ENCODE measurements at places on chromosomes 1 and 21. TPM values are rescaled to one million over a fixed set of nuclear protein-coding genes. Genes with fewer than 3 reads are reported as not detected.

DNA sequence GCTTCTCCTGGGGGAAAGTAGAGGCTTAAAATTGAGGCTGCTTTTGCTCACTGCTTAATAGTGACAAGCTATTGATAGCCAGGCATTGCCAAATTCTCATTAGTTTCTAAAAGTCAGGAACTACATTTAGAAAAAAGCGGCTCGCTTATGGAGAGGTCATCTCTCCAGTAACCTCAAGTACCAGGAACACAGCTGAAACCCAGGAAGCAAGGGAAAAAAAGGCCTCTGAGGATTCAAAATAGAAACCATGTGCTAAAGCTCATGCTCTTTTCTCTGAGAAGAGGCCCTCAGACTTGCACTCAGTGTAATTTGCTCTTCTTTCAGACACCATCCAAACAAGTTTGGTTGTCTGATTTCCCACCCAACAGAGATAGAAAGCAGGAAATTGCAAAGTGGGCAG, 261.4 kb upstream of the USP25 start:
- no peak for DNase-seq

DNA sequence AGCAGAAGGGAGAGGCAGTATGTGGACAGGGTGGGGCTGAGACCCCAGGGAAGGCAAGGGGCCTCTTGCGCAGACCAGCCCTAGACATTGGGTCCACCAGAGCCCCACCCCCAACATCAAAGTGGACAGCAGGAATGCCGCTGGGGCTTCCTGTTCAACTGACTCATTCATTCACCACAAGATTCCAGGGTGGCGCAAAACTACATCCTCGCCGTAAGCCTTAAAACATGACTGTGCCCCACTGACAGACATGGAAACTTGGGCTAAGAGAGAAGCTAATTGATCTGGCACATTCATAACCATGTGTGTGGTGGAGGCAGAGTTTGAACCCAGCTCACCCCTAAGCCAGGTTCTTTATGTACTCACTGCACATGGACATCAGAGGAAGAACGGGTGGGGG, 14.0 kb downstream of the COL16A1 start:
- no peak for DNase-seq

DNA sequence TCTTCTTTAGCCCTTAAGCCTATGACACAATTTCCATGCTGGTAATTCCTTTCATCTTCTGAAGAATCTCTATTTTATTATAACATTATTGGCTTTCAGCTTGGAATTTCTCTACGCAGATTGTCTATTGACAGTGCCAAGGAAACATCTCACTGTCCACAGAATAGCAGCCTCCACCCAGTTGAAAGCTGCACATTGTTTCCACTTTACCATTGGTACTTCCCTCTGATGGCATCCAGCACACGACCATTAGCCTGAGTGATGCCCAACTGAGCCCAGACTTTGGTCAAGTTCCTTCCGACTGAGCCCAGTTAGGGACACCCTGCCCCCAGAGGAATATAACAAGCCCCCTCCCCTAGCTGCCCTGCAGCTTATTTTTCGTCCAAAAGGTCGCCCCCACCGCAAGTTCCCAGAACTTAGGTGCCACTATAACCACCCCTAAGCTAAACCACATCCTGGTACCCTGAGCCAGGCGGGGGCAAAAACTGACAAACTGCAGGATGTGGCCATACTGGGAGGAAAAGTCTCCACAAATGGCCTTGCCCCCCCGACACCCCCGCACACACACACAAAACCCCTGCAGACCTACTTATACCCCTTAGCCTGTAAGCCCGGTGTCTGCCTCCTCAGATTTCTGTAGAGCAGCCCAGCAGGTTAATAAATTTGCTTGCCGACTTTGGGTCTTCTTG, 13.2 kb downstream of the GBP5 start:
- DNase-seq = peak; percentile 22

DNA sequence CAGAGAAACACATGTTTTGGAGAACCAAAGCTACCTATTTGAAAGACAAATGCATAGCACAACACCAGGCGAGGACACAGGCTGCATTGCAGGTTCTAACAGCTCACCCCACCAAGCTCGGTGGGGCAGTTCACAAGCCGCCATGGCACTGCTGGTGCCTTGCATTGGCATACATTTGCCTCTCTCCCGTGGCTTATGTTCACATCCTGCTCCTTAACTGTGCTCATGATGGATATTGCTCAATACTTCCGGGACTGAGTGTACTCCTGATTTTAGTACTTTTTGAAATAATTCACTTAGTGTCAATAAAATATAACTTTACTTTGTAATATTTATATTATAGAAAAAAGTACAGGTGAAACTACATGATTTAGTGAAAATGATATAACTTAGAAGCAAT, 1187.4 kb upstream of the NCAM2 start:
- DNase-seq = no peak

- no peak for DNase-seq
Measured at GRCh38 chr1:207030522-207031009, 2.0 kb downstream of the C1orf116 start.

GRCh38 chr1:207917080-207917479, 6.2 kb upstream of the CD34 start:
- DNase-seq = no peak

DNA sequence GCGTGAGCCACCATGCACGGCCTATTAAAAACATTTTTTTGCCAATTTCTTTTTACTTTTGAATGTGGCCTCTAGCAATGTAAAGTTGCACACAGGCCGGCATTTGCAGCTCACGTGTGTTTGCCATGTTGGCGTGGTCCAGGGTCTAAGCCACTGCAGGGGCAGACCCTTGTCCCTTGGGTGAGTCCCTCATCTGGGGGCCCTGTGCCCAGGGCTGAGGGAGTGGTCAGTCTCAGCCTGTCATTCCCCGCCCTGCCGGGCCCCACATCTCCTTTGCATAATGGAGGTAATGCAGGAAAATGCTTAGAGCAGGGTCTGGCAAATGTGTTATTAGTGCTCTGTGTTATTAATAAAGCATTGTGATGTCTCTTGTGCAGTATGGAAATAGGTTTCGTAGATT, 16.9 kb downstream of the AGPAT3 start:
- DNase-seq = no peak

- no peak for DNase-seq
Measured at GRCh38 chr1:111252786-111253185, 25.3 kb downstream of the CHI3L2 start.

- DNase-seq = peak; percentile 16
Measured at GRCh38 chr1:174963529-174964125, 36.1 kb upstream of the CACYBP start.

- DNase-seq = no peak
Measured at GRCh38 chr1:2412773-2413494, 570 bp upstream of the PEX10 start.

DNA sequence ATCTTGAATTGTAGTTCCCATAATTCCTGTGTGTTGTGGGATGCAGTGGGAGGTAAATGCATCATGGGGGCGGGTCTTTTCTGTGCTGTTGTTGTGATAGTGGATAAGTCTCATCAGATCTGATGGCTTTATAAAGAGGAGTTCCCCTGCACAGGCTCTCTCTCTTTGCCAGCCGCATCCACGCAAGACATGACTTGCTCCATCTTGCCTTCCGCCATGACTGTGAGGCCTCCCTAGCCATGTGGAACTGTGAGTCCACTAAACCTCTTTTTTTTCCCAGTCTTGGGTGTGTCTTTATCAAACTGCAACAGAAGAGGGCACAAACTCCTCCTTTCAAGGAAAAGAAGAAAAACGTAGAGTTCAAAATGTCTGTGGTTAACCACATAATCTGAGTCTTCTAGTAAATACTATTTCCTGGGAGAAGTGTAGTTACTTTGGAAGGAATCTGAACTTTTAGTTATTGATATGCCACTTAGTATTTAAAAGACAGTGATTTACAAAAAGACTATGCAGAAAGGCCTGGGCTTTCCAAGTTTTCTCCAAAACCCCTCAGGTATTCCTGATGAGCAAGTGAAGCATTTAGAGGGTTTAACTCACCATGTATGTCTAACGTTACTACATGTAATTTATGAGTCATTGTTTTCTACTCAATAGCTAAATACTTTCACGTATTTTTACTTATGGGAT, 10.0 kb downstream of the ADAMTS1 start:
- DNase-seq = no peak

DNA sequence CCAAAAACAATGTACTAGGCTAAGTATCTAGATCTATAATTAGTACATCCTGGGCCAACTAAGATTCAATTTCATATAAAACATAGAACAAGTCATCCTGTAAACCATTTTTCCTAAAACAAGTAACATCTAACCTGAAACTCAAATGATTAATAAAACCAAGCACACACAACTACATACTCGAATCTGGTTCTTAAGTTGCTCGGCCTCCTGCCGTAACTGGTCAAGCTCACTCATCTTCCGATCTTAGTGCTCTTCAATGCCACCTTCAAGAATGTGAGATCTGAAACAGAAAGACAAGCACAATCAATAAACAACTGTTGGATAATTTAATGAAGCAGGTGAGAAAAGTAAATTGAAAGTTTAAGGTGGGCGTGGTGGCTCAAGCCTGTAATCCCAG, 46.9 kb upstream of the NADK start:
- DNase-seq = no peak

GRCh38 chr1:157399343-157399983, 152.9 kb downstream of the FCRL5 start:
- DNase-seq = no peak

GRCh38 chr1:84259376-84259775, 42.1 kb upstream of the SAMD13 start:
- no peak for DNase-seq

GRCh38 chr1:108117237-108117636, 82.9 kb downstream of the SLC25A24 start:
- no peak for DNase-seq

DNA sequence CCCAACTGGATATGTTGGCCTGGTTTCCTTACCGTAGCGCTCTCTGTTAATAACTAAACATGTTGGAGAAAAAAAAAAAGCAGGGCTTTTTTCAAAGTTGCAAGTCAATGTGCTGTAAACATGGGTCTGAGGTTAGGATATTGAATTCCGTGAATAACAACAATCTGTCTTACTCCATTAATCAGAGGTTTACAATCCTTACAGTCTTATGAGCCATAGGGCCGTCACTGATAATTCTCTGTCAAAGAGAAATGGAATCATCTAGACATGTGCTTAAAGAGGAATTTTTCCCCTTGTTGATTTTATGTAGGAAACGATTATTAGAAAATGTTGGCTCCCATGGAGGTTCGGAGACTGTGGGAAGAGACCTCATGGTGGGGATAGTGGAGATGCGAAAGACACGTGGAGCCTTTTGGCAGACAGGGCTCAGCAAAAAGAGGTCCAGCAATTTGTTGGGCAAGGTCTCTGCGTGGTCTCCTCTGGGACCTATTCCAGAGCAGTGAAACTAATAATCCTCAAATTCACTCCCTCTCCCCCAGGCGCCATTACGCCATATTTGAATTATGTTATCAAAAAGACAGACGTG, 83.5 kb upstream of the CLDN14 start:
- no peak for DNase-seq

DNA sequence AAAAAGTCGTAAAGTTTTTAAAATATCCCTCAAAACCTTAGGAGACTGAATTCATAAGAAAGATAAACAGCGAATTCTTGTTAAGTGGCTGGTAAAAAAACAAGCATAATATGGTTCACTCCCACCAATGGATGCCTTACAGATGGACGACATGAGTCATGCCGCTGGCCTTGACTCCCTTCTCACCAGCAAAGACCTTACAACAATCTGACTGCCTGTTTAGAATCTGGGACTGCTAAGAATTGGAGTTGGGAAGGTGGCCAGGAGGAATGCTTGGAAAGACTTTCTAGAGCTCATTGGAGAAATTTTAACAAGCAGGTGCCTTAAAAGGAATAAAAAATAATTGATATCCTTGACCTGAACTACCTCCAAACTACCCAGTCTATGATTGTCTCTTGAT, 206.9 kb upstream of the FMN2 start:
- no peak for DNase-seq

DNA sequence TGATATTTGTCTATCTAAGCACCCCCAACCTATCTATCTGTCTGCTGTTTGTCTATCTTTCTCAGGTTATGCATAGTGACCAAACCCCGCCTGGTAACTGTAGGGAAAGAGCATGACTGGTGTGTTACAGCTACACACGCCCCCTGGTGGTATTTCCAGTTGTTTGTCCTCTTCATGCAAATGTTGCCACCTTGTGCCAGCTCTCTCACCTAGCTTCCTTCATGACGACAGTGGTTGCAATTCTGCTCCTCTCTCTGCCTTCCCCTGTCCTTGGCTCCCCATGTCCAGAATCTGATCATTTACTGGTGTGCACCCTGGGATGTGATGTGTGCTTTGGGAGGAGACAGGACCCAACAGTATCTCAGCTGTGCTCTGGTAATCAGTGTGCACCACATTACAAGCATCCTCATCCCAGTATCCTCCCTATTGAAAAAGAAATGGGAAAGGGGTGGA, 8.1 kb upstream of the INKA2 start:
- peak; percentile 60 for DNase-seq

- no peak for DNase-seq
Measured at GRCh38 chr1:115679141-115679611, 37.4 kb downstream of the VANGL1 start.

The TRIM67 gene
- total RNA-seq = not detected

The TTC3 gene
- 163 TPM for total RNA-seq

The ORC1 gene
- total RNA-seq = 1.5 TPM

The TNFSF4 gene
- 3.9 TPM for total RNA-seq

The CD58 gene
- total RNA-seq = 25.2 TPM

The PLA2G2A gene
- total RNA-seq = not detected
